NCI-H2171 treated with DMSO at 0.1 percent for 48 hours (cell line): ENCODE measurements at places on chromosomes 3 and 15.

DNA sequence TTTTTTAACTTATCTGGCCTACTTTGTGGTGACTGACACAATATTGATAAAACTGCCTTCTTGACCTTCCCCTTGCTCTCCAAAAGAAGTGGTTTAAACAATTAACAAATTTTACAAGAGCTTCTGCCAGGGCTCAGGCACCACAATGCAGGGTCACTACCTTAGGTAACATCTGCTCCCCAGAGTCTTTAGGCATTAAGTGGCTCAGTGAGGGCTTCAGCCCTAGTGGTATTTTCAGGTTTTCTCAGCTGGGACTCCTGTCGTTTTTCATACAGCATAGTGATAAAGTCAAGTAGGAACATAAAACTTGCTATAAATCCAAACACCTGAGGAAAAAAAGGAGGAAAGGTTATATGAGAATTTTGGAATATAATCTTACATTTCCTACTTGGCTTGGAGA lies 18.9 kb downstream of the CMTM6 start:
- DNase-seq, result no peak

- no peak for DNase-seq
These were observed 34.3 kb downstream of the TLE3 start for GRCh38 chr15:70063261-70063925.

DNA sequence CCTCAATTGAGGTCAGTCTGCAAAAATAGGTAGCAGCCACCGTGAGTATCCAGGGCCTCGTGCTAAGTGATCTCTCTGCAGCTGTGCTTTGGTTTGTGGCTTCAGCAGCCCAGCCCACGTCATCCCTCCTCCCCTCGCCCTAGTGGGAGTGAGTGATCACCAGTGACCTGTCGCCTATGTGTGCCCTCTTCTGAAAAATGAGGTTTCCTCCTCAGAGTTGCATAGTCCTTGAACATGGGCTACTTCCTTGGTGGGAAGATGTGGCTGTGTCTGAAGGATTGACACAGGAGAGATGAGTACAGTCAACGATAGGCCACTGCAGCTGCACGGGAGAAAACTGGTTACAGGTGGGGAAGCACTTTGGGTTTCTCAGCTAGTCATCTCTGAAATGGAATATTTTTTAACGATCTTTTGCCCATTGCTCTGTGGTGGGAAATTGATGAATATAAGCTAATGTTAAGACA lies 144.8 kb upstream of the BHLHE40 start:
- DNase-seq, result no peak

- DNase-seq, result no peak
These were observed 229.8 kb downstream of the LPP start for GRCh38 chr3:188383748-188384147.
